ENCODE measurements at places on chromosomes 1 and 21.

DNA sequence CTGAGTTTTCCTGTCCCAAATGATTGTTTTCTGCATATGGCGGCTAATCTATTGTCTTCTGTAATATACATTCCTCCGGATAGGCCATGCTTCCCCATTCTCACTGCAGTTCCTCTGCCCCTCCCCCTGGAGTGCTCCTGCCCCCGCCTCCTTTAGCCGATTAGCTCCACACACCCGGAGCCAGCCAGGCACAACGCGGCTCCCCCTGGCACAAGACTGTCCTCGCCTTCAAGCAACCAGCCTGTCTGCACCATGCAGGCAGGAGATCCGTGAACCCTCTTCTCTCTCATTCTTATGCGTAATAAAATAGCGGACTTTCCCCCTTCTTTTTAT is 18.0 kb downstream of the SERTAD4 start:
- DNase-seq, result no peak

DNA sequence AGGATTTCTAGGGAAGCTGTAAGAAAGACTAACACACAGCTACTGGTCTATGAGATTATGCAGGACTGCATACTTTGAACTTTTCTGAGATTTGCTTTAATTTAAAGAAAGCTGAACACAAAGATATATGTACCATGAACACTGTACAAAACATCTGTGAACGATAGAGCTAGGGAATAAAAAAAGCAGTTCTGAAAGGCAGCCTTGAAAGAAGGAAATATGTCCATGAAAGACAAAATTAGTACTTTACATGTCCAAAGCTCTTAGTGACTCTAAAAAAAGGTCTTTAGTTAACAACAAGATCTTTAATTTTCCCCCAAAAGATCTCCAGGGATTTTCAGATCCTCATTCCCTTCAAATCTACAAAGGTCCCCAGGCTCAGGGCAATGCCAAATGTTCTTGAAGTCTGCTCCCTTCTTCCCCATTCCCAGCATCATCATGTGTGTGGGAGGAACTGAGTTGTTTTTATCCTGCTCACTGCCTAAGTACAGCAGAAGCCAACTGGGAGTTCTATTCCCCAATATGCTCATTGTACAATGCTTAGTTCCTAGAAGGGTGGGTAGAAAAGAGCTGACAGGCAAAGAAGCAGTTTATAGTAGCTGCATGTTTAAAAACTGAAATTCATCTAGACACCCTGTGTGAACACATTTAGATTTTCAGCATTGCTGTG is 60.1 kb upstream of the PTCH2 start:
- DNase-seq, result no peak

GRCh38 chr1:43980255-43981134 is 1.5 kb downstream of the B4GALT2 start:
- DNase-seq, result no peak

- no peak for DNase-seq
Observed at GRCh38 chr21:15057285-15057684, 7.5 kb downstream of the NRIP1 start.

- no peak for DNase-seq
Observed at GRCh38 chr1:60878323-60878722, 204.0 kb upstream of the NFIA start.

- DNase-seq, result no peak
Observed at GRCh38 chr1:209659909-209660308, 7.7 kb upstream of the LAMB3 start.

GRCh38 chr1:22754106-22754768 is 43.6 kb downstream of the EPHB2 start:
- no peak for DNase-seq

- no peak for DNase-seq
Observed at GRCh38 chr1:53084589-53084971, 22.6 kb downstream of the PODN start.

DNA sequence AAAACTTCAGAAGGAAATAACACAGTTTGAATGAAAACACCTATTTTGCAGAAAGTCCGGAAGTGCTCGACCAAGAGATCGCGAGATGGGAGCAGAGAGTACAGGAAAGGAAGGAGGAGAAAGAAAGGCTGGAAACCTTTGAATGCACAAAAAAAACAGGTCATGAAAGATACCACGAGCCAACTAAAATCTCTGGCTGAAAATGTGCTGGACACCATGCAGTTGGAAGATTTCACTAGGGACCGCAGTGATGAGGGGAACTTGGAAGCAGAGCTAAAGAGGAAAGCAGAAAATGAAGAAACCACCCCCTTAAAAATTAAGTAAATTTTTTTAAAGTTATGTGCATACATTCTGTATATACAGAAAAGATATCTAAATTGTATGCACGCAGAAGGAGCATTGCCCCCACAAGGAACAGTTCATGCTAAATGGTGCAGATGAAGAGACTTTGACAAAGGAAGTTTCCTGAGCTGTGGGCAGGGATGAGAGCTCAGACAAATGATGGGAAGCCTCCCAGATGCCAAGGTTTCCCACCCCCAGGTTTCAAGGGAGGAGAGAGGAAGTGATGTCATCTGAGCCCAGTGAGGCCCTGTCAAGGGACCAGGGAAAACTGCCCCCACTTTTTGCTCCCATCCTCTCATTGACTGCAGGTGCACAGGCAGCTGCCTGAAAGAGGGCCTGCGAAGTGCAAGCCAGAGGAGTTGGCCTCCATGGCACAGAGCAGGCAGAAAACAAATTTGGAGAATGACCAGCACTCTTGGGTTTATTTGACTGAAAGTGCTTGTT is 52.5 kb downstream of the ETS2 start:
- no peak for DNase-seq

DNA sequence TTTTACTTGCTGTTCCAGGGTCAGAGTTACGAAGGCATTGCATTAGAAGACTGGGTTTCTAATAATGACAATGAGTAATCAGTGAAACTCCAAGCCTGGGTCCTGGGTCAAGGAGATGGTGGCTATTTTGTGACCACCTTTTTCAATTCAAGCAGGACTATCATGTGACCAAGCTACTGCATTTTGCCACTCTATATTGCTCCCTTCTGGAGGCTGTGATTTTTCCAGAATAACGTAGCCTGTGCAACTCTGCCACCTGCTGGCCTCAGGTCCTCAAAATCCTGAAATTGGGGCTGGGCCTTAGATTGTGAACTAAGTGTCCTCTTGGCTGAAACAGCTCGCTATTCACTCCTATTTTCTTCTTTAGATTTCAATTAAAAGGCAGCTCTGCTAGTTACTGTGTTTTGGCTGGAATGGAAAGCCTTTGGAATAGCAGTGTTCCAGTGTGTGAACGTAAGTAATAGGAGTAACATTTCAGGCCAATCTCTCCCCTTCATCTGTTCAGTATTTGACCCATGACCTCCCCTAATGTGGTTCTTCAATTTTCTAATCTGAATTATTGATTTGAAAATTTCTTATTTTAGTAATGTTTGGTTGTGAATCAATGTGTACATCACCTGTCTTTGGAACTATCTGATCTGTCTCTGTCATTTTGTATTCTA is 52.9 kb upstream of the CD46 start:
- DNase-seq, result no peak

DNA sequence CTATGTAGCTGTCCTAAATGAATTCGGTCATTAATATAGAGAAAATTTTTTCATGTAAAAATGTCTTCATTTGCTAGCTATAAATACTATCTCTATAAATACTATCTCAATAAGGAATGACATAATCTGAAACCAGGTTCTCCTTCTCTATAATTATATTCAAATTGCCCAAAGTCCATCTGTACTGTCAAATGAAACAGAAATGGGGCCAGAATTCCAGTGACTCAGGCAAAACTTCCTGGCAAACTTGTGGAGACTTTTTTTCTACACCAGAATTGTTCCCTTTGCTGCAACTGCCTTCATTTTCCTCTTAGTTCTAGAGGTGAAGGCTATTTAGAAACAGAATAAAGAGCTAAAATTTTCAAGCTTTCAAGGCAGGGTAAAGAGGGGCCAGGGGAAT is 152.5 kb downstream of the KCNH1 start:
- no peak for DNase-seq

- no peak for DNase-seq
Observed at GRCh38 chr1:207311888-207312603, 9.4 kb upstream of the CD55 start.

GRCh38 chr1:7107109-7107830 is 322.0 kb downstream of the CAMTA1 start:
- no peak for DNase-seq

GRCh38 chr1:21272540-21272939 is 17.7 kb downstream of the ECE1 start:
- DNase-seq, result no peak

DNA sequence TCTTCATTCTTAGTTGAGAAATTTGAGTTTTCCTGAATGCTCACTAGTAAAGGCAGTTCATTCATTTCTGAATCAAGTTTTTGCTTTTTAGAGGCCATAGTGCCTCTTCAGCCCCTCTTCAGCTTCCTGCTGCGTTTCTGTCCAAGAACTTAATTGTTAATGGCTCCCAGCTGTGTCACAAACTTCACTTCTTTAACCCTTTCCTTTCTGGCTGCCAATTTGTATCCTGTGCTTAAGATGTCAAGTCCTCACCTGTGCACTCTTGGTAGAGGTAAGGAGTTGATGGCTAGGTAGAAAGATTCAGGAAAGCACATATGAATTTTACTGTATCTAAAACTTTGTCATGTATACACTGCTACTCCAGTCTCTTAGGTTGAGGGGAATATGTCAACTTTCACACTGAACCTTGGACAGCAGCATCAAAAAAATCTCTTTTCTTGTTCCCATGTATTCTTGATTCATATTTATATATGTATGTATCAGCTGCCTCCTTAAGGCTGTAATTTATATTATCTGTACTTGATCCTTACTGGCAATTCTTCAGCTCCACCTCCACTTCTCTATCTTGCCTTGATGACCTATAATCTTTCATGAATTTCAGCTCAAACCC is 612.8 kb downstream of the LMO4 start:
- no peak for DNase-seq

DNA sequence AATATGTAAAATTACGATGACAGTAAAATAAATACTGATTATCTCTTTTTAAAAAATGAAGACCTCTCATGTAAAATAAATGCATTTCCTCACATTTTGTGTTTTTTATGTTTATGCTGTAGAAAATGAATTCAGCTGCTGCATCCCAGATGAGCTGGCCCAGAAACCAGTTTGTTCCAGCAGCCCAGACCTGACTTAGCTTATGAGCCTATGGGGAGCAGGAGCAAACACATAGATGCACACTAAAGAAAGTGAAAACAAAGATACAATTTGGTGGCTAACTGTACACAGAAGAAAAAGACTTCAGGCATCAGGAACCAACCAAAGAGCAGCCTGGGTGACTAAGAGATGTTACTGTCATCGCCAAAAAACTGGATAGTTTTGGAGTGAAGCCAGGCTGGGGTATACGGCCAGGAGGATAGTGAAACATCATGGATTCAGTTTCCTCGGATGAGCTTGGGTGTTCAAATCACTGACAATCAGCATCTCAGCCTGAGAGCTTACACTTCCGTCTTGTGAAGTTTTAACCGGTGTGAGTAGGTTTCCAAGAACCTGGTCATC is 113.9 kb upstream of the BACE2 start:
- DNase-seq, result no peak

- DNase-seq, result no peak
Observed at GRCh38 chr1:172167796-172168596, 252.5 kb upstream of the C1orf105 start.

DNA sequence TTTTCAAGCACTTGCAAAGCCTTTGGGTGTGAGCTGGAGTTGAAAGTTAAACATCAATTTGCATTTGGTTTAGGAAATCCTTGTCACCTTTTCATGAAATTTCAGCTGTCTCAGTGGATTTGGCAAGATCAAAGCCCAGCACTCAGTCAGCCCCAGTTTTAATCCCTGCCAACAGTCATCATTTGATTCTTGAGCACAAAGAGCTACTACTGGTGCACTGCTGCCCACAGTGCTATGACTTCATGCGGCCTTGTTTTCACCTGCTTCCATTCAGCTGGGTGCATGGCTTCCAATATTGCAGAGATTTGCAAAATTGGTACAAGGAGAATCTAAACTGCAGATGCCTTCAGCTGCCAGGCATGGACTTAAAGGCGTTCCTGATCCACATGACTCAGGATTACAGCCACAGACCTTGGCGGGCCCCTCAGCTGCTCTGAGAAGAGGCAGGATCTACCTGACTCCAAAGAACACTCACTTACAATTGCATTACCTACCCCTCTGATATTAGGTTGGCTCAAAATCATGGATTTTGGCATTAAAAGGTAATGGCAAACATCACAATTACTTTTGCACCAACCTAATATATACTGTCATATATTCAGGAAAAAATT is 259.1 kb downstream of the DSCAM start:
- DNase-seq, result no peak

DNA sequence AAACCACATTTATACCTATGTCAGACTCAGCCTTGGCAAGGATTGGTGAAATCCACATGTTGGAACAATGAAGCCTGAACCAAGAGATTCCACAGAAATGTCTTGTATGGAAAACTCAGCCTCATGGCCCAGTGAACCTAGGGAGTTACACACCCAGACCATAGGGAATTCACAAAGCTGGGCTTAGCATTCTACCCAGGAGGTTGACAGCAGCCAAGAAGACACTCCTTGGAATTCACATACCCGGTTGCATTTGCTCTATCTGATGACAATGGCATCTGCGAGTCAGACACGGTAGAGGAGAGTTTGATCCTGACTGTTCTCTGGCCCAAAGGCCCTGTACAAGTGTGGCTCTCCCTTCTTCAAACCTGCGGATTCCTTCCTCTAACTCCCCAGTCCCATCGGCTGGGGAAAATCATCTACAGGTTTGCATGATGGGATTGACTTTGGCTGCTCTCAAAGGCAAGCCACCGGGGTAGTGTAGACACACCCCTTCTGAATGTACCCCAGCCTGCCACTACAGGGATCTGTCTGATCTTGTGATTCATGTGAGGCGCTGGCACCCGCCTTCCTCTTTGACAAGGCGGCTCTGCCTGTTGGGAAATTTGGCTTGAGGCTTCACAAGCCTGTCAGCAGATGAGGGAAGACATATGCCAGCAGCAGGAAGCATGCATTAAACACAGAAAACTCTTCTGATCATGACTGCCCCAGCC is 297.3 kb upstream of the KAZN start:
- no peak for DNase-seq

- no peak for DNase-seq
Observed at GRCh38 chr21:30917557-30917956, 36.2 kb upstream of the KRTAP11-1 start.

- peak; percentile 22 for DNase-seq
Observed at GRCh38 chr1:153277852-153278251, 18.4 kb downstream of the LORICRIN start.

GRCh38 chr1:175320804-175321203 is 128.2 kb upstream of the KIAA0040 start:
- no peak for DNase-seq

GRCh38 chr1:236155841-236156503 is 13.6 kb downstream of the GPR137B start:
- DNase-seq, result no peak

- DNase-seq, result peak; percentile 55
Observed at GRCh38 chr1:25774921-25775771, 24.8 kb upstream of the SELENON start.
